ENCODE measurements at places on chromosomes 2 and 18.

DNA sequence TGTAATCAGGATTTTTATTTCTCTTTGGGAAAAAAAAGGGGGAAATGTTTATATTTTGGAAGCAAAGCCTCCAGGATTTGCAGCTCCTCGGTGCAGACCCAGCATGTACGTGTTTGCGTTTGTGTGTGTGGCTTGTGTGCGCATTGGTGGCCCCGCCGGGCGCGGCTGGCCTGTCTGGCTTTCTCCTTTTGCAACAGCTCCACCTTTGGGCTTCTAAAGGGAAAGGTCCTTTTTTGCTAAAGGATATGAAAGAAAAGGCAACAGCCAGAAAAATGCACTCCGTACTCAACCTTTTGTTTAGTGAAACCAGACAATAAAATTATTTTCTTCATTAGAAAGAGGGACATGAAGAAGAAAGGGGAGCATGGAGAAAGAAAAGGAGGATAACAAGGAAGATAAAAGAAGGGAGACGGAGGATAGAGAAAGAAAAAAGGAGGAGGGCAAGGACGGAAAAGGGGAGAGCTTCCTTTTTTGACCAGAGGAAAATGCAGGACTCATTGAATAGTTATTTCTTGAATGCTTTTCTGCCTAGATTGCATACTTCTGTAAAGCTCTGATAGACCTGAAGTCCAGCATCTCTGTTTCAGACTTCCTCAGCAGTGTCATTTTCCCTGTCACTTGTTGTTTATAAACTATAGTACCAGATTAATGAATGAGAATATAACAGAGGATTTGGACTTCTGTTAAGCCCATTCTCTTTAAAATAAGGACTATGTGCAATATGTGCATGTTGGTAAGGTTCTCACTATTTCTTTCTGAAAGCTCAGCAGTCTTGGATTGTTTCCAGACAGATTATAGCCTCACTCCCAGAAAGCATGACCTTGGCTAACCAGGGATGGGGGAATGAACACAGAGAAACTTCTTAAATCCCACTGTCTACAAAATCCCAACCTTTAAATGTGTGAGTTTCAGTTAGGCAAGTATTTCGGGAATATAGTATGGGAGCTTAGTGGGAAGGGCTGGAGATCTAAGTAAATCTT lies 563.1 kb upstream of the PIK3C3 start:
- DNase-seq: peak; percentile 43

DNA sequence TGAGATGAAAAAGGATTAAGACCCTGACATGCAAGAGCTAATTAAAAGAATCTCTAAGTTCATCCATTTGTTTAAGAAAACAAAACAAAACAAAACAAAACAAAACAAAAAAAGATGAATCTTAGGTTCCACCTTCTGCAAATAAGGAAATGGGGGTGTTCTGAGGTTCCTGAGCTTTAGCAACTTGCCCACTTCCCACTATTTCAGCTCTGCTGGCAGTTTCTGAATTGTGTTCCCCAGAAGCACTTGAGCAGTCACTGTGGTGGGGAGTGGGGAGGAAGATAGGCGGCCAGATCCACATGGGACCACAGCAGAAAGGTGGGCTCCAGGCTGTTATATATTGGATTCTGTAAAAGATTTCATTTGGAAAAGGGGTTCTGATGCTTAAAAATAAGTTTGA lies 20.3 kb downstream of the INO80C start:
- DNase-seq: no peak

DNA sequence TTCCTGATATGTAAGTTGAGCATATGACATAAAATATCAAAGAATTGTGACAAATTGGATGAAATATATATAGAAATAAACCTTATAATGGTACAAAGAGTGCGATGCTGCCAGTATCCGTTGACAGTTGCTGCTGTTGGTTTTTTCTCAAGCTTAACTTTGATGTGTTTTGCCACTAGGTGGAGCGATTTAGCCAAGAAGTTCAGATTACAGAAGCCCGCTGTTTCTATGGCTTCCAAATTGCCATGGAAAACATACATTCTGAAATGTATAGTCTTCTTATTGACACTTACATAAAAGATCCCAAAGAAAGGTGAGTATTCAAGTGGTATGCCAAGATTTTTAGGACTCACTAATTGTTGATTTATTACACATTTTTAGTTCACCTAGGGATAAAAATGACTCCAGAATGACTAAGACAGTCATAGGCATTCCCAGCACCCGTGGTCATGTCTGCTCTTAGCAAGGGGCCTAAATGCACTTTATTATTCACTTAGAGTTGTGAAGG lies 2.1 kb downstream of the RRM2 start:
- peak; percentile 66 for DNase-seq

GRCh38 chr18:48065601-48065995 lies 135.1 kb upstream of the SMAD2 start:
- peak; percentile 26 for DNase-seq

GRCh38 chr2:209194717-209195116 lies 229.1 kb upstream of the MAP2 start:
- no peak for DNase-seq

DNA sequence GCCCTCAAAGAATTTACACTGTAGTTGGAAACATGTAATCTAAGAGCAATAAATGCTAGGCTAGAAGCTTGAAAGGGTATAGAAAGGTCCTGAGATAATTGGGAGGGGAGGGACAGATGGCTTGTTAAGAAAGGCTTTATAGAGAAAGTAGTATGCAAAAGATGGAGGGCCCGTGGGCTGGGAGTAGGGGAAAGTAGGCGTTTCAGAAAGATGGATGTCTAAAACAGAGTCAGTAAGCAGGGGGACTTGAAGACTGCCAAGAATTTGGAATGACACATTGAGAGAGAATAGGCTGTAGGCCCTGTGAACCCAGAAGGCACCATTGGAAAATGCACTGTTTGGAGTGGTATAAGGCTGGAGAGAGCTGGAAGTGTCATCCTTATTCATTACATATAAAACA lies 822 bp downstream of the PSMG2 start:
- no peak for DNase-seq

DNA sequence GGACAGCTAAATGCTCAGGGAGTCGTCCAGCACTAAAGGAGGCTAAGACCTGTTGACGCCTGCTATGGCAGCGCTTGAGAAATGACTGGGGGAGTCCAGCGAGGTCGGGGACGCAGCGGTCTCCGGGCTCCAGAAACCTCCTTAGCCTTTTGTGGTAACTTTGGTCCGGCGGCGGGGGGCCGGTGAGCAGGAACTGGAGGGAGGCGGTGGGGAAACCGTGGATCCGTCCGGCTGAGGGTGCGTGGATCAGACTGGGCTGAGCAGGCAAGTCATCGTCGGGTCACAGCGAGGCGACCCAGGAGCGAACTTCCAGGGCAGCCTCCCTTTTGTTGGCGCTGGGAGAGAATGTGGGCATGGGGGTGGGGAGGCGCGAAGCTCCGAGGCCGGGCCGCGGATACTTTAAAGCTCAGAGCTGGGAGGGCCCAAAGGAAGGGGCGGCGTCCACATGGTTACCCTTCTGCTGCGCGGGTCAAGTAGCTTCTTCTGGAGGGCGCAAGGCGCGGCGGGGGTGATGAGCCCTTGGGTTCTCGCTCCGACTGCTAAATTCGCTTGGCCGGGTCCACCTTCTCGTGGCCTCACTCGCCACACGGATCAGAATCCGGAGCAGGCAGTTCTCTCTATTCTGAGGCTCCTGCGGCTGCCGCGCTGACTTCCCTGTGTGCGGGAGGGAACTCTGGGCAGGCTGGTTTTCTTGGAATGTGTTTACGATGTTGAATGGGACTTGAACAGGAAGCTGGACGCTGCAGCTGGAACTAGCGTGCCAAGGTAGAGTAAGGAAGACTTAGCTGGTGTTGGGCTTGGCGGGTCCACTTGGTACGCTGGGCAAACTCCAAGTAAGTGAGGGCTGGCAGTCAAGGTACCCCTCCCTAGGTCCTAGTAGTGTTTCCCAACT lies 920 bp downstream of the GULP1 start:
- DNase-seq: peak; percentile 28

GRCh38 chr2:25273985-25274535 lies 67.7 kb downstream of the DNMT3A start:
- no peak for DNase-seq

DNA sequence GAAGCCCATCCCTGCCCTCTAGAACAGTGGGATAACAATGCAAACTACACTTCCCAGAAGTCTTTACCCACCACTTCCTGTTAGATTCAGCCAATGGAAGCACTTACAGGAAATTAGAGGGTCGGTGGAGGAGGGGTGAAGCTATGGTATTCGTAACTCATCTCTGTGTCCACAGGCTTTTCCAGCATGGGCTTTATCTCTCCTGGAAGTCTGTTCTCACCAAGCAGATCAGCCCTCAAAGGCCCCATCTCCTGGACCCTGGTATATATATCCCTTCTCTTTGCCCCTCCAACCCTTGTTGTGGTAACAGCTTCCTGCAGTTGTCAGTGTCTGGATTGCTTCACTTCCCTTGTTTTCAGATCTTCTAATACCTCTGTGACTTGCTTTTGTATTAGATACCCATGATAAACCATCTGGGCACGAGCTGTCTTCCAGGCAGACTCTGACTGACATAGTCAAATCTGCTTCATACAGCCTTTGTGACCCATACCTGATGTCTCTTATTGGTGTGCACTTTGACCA lies 475.0 kb upstream of the POU3F3 start:
- DNase-seq: peak; percentile 35

GRCh38 chr2:85790499-85791188 lies 36.9 kb downstream of the ATOH8 start:
- DNase-seq: no peak

- DNase-seq: no peak
Measured at GRCh38 chr18:13451661-13452387, 233.3 kb downstream of the LDLRAD4 start.

- no peak for DNase-seq
Measured at GRCh38 chr2:165274698-165275097, 35.5 kb downstream of the SCN2A start.

DNA sequence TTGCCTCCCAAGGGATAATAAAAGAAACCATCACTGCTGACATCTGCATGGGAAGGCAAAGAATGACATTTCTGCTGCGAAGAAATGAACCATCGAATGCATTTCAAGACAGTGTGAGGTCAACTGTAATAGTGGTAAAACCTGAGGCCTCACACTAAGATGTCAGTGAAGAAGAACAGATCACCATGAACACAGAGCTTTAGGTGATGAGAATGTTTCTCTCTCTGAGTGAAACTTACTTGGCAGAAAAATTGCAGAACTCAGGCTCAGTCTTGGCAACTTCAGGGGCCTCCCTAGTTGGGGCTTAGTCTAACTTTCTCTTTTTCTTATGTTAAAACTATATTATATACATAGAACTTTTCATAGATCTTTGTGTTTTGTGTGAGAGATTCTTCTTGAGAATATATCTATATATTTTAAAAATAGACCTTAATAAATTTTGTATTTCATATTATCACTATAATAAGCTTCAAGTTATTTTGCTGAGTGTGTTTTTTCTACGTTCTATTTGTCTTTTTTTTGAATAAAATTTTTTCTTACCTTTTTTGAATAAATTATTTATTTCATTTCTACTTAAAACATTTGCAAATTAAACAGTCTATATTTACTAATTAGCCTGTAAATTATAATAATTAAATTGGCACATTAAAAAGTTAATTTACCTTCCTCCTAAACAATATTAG lies 427.5 kb upstream of the TRIB2 start:
- DNase-seq: no peak

DNA sequence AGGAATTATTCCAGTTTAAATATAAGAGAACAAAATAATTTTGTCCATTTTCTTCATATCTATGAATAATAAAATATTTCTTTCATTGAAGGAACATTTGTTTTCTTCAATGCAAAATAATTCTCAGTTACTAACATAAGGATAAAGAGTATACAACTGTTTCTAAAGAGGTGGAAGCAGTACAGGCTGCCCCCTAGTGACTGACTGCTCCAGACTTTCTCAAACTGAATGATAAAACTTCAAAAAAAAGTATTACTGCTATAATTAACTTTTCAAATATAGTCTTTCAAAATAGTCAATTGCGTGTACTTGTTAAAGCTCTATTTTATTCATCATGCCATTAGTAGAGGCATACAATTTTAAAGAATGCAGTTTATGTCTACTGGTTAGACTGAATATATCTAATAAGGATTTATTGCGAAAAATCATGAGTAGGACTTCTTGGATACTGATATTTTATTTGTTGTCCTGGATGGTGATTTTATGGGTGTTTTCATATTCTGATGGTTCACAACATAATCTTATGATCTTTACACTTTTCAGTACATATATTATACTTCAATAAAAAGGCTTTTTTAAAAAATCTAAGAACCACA lies 100.1 kb downstream of the WDPCP start:
- DNase-seq: peak; percentile 32

- no peak for DNase-seq
Measured at GRCh38 chr2:7567646-7568045, 650.4 kb downstream of the RNF144A start.

GRCh38 chr2:106011380-106011779 lies 182.7 kb downstream of the UXS1 start:
- DNase-seq: no peak

GRCh38 chr2:144708626-144709025 lies 188.7 kb upstream of the ZEB2 start:
- DNase-seq: no peak

DNA sequence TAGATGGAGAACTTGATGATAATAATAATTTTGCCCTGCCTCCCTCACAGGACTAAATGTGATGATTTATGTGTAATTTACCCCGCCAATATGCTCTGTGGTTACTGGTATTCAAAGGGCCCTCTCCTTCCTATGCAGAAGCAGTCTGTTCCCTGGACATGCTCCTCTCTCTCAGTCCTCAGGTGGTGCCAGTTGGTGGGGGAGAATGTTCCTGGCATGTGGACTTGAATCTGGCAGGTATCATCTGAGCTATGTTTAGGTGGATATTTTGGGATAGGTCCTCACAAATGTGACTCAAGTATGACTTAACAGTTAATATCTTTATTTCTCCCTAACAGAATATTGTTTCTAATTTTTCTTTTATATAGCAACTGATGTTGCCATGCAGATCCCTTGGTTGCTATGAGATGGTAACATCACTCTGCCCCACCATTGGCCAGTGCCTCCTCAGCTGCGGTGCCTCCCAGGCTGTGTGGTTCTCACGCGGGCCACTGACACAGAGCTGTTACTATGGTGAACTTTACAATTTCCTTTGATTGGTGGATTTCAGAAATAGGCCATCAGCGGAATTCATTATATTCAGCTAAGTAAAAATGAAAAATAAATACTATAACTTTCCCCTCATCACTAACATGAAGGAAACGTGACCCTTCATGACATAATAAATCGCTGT lies 106.7 kb upstream of the PELI1 start:
- DNase-seq: no peak

GRCh38 chr2:146238254-146238966 lies 1606.4 kb upstream of the ACVR2A start:
- DNase-seq: no peak

DNA sequence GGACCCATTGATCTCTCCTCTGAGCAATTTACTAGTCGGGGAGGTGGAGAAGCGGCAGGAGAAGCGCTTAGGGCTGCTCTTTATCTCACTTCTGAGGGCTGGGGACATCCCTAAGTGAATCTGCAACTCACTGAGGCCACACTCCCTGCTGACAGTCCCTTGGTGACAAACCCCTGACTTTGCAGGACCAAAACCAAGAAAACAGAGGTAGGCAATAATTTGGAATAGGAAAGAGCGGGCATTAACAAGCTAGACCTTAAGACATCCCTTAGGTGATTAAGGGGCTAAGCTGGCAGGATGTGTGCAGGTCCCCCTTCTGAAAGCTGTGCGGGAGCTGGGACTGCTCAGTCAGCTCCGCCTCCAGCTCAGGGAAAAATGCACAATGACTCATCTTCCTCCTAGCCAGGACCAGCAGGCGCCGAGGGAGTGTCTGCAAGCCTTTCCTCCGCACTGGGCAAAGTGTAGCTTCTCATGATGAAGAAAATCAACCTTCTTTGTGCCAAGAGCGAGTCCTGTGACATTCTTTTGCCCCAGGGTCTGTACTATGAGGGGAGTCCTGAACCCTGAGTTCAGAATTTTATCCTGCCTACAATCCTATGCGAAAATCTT lies 63.3 kb downstream of the BOD1L2 start:
- DNase-seq: no peak

GRCh38 chr2:190840569-190841172 lies 40.0 kb upstream of the GLS start:
- no peak for DNase-seq
